ENCODE measurements at places on chromosomes 2 and 18.

GRCh38 chr2:186562209-186562578 lies 27.7 kb upstream of the ITGAV start:
- no peak for DNase-seq
- H3K4me3 ChIP-seq, result no peak overlapping the region
- H3K4me1 ChIP-seq, result no peaks in the 10 kb centered on the region
- no peak overlapping the region for H3K27ac ChIP-seq
- peaks cover 34% of the 10 kb centered on the region for H3K27me3 ChIP-seq

GRCh38 chr2:219457784-219458369 lies 23.2 kb downstream of the SPEG start:
- no peak overlapping the region for H3K4me3 ChIP-seq
- no peak overlapping the region for H3K27ac ChIP-seq
- DNase-seq, result no peak
- H3K36me3 ChIP-seq, result no peaks in the 10 kb centered on the region
- H3K27me3 ChIP-seq, result peaks cover 11% of the 10 kb centered on the region
- no peaks in the 10 kb centered on the region for H3K4me1 ChIP-seq

DNA sequence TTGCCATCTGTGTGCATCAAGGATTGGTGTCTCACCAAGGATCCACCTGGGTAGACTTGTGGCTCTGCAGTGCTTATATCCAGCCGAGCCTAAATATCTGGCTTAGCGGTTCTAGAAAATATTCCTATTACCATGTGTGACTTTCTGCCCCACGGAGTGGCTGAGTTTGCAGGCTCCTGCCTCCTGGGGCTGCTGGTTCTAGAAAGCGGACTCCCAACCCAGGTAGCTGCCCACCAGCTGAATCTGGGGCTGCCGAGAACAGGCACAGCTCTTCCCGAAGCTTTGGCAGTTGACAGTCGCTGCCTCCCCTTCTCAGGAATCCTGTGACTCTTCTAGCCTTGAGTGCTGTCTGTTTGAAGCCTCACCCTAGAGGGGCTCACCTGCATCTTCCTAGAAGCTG lies 104.6 kb downstream of the TPGS2 start:
- H3K4me3 ChIP-seq, result no peak overlapping the region
- H3K36me3 ChIP-seq, result no peaks in the 10 kb centered on the region
- no peak overlapping the region for H3K27ac ChIP-seq
- peaks cover 32% of the 10 kb centered on the region for H3K27me3 ChIP-seq
- no peak for DNase-seq
- no peaks in the 10 kb centered on the region for H3K4me1 ChIP-seq

DNA sequence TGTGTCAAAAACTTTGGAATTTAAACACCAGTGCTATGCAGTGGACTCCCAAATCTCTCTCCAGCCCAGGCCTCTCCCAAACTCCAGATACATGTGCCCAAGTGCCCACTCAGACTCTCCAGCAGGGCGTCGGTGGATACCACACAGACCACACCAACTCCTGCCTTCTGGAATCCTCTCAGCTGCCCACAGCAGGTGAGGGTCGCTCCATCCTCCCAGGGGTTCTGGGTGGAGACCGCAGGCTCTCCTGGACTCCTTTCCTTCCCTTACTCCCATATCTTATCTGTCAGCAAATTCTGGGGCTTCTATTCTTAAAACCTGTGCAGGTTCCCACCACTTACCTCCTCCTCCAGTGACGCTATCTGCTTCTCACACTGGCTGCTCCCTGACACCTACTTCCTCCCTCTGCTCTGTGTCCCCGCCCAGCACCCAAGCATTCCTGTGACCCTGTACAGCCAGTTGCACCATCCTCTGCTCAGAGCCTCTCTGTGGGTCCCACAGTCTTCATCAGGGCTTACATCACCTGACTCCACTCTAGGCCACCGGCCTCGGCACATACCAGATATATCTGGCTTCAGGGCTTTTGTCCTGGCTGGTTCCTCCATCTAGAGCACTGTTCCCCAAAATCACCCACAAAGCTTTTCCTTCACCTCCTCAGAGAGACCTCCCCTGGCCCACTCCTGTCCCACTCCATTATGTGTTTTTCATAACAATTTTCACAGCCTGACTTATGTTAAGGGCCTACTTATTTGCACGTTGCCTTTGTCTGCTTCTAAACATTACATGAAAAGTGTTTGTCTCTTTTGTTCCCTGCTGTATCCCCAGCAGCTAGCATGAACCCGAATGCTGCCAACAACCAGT lies 2.6 kb upstream of the IMP4 start:
- H3K27me3 ChIP-seq, result no peaks in the 10 kb centered on the region
- H3K4me3 ChIP-seq, result peak overlapping the region; percentile 15
- H3K4me1 ChIP-seq, result peaks cover 32% of the 10 kb centered on the region
- DNase-seq, result no peak
- H3K36me3 ChIP-seq, result peaks cover 34% of the 10 kb centered on the region

DNA sequence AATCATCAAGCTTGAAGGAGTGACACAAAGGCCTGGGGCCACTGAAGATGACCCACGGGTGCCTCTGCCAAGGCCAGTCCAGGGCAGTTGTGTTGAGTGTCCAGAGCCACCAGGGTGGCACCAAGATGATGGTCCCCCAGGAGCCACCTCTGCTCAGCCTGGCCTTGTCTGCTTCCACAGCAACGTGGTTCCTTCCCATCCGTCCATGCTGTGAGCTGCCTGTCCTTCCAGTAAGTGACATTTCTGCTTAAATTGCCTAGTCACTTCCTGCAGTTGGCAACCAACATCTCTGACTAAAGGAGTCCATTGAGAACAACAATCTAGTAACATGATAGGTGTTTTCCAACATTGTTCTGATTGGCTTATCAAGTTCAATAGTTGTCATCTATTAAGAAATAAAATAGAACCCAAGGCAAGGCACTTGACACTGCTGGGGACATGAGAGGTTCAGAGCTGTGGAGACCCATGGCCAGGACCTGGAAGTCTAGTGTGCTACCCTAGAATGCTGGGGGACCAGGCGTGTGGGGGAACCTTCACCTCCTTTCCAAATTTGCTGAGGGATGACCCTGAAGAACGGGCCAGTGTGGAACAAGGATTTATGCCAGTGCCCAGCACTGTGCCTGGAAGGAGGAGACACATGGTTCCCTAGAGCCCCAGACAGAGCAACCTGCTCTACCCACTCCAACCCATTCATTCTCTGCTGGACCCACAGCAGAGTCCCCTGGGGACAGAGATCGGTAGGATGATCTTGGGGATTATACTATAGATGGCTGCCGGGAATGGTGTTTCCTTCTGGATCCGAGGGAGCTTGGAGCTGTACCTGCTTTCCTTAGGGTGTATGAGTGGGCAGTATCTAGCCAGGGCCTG lies 98.9 kb upstream of the EPC2 start:
- DNase-seq, result no peak
- H3K4me3 ChIP-seq, result no peak overlapping the region
- peaks cover 6% of the 10 kb centered on the region for H3K27me3 ChIP-seq
- peaks cover 4% of the 10 kb centered on the region for H3K36me3 ChIP-seq

GRCh38 chr2:11567631-11568031 lies 33.8 kb downstream of the GREB1 start:
- DNase-seq, result no peak
- H3K27ac ChIP-seq, result no peak overlapping the region
- no peaks in the 10 kb centered on the region for H3K27me3 ChIP-seq
- peaks cover 2% of the 10 kb centered on the region for H3K36me3 ChIP-seq

DNA sequence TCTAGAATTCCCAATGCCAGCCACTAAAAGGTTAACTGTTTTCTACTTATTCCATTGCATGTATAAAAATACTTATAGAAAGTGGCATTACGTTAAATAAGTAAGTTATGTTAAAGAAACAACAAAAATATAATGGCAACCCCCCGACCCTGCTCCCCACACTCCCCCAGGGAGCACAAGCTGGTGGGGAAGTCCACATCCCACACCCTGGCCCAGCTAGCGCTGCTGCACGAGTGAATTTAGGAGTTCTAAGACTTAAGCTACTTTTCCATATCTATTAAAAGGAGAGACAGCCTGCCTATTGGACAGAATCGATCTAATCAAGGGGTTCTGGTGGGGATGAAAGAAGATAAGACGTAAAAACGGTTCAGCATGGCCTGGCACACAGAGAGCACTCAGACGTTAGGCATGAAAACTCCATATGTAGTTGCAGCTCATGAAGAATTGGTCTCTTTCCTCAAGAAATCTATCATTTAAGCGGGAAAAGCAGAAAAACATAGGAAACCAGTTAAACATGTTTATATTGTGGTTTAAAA lies 16.6 kb downstream of the HJURP start:
- peaks cover 5% of the 10 kb centered on the region for H3K4me1 ChIP-seq
- H3K4me3 ChIP-seq, result no peak overlapping the region
- H3K36me3 ChIP-seq, result peaks cover 4% of the 10 kb centered on the region
- no peak for DNase-seq

GRCh38 chr18:48076461-48076860 lies 146.0 kb upstream of the SMAD2 start:
- H3K4me1 ChIP-seq, result no peaks in the 10 kb centered on the region
- no peak for DNase-seq
- no peak overlapping the region for H3K27ac ChIP-seq
- peaks cover 1% of the 10 kb centered on the region for H3K36me3 ChIP-seq

- no peaks in the 10 kb centered on the region for H3K36me3 ChIP-seq
- no peak for DNase-seq
- H3K4me3 ChIP-seq, result no peak overlapping the region
These were observed 183.9 kb downstream of the DNER start for GRCh38 chr2:229530434-229530833.

GRCh38 chr2:113977060-113977659 lies 87.3 kb downstream of the ACTR3 start:
- DNase-seq, result no peak
- no peaks in the 10 kb centered on the region for H3K27me3 ChIP-seq
- H3K4me3 ChIP-seq, result no peak overlapping the region
- H3K36me3 ChIP-seq, result peaks cover 16% of the 10 kb centered on the region
- no peak overlapping the region for H3K27ac ChIP-seq

- H3K27me3 ChIP-seq, result peaks cover 74% of the 10 kb centered on the region
- no peak overlapping the region for H3K4me3 ChIP-seq
- H3K36me3 ChIP-seq, result no peaks in the 10 kb centered on the region
- no peak overlapping the region for H3K27ac ChIP-seq
- no peak for DNase-seq
These were observed 4.8 kb upstream of the LYPD6B start for GRCh38 chr2:149033716-149034115.

GRCh38 chr2:197057959-197058358 lies 131.5 kb upstream of the PGAP1 start:
- H3K4me3 ChIP-seq, result no peak overlapping the region
- H3K27ac ChIP-seq, result no peak overlapping the region
- H3K36me3 ChIP-seq, result peaks cover 48% of the 10 kb centered on the region
- peaks cover 31% of the 10 kb centered on the region for H3K4me1 ChIP-seq

- DNase-seq, result no peak
- H3K4me1 ChIP-seq, result no peaks in the 10 kb centered on the region
- no peaks in the 10 kb centered on the region for H3K27me3 ChIP-seq
- no peak overlapping the region for H3K4me3 ChIP-seq
These were observed 1292.8 kb downstream of the DSC3 start for GRCh38 chr18:29749704-29750103.

DNA sequence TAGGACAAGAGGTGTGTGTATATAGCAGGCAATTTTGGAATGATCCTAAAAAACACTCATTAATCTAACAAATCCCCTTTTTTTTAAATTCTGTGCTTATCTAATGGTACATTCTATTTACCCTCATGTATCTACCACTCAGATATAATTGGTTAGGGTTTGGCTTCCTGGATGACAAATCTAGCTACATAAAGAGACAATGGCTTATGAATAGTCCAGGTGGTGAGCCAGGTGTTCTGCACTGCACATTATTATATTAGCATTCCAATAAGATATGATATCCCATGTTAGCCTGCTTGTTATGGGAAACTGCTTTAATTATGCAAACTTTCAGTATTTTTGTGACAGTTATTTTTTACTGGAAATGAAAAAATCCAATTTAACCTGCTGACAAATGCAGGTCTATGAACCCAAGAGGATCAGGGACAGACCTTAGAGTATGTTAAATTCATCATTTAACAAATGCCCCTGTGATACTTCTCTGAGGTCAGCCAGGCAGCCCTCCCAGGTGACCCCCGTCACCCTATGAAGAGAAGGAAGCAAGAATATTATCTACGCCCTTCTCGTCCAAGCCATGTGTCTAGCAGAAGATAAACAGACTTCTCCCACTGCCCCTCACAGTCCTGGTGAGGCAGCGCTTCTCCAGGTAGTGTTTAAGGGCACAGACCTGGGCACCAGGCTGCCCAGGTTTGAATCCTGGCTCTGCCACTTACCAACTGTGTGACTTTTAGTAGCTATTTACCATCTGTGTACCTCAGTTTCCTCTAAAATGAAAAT lies 83.0 kb downstream of the ADD2 start:
- no peak overlapping the region for H3K27ac ChIP-seq
- no peak overlapping the region for H3K4me3 ChIP-seq
- H3K27me3 ChIP-seq, result peaks cover 32% of the 10 kb centered on the region
- no peak for DNase-seq
- no peaks in the 10 kb centered on the region for H3K36me3 ChIP-seq

DNA sequence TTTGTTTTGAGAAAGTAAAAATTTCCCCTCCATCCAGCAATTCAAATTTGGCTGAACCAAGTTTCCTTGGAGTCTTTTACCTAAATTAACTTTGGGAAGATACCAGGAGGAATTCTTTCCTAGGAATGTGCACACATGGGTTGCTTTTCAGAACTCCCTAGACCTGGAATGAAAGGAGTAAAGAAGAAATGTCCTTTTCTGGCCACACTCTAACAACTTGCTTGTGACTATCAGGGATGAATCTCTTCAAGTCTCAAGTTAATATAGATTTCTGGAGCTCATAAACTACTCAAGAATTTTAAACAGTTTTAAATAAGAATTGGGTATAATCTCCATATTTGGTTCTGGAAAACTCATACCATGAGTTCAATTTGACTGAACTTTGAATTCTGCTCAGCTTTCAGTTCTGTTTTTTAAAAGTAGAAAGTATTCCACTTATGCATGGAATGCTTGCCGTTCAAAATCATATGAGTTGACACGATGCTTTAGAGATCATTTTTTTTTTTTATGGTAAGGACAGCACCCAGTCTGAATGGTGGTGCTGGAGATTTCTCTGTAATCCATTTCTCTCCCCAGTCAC lies 7.7 kb downstream of the RASGRP3 start:
- peaks cover 10% of the 10 kb centered on the region for H3K27me3 ChIP-seq
- no peaks in the 10 kb centered on the region for H3K4me1 ChIP-seq
- H3K27ac ChIP-seq, result no peak overlapping the region
- H3K36me3 ChIP-seq, result peaks cover 3% of the 10 kb centered on the region
- H3K4me3 ChIP-seq, result no peak overlapping the region

GRCh38 chr18:10928772-10929373 lies 220.5 kb downstream of the PIEZO2 start:
- no peaks in the 10 kb centered on the region for H3K36me3 ChIP-seq
- no peak for DNase-seq
- no peak overlapping the region for H3K4me3 ChIP-seq
- H3K4me1 ChIP-seq, result no peaks in the 10 kb centered on the region
- H3K27ac ChIP-seq, result no peak overlapping the region
- H3K27me3 ChIP-seq, result peaks cover 12% of the 10 kb centered on the region

DNA sequence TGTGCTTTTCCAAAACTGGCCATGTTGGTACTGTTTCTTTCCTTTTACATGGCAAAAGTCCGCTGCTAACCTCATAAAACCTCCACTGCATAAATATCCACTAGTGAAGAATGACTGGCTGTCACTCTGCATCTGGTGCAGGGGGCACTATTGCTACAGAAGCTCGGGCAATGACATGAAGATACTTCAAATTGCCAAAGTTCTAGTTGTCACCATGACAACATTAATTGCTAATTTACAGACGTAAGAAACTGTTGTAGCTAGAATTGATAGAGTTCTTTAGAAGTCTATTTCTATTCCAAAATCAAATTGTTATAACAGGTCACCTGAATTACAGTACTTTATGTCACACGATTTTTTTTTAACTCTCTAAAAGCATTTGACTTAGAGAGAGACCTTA lies 845 bp downstream of the CFAP210 start:
- peak overlapping the region; percentile 99 for H3K27ac ChIP-seq
- H3K27me3 ChIP-seq, result no peaks in the 10 kb centered on the region
- peak overlapping the region; percentile 85 for H3K4me3 ChIP-seq
- DNase-seq, result no peak
- peaks cover 25% of the 10 kb centered on the region for H3K36me3 ChIP-seq
